ENCODE measurements at places on chromosomes 7 and 10.

DNA sequence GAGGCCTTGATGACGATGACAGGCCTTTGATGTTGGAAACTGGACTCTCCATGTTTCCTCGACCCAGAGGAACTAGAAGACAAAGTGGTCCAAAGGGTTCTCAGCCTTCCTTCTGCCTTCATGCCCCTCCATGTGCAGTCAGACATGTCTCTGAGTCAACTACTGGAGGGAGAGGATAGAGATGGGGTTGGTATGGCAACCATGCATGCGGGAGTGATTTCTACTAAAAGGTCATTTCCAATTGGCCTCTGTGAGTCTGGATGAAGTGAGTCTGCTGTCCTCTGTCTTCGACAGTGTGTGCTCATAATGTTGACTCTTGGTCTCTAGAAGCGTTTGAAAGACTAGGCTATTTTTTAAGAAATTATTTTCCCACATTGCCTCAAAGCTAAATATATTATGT, 29.2 kb downstream of the STK17A start:
- DNase-seq: no peak

- DNase-seq: no peak
These were observed 153.5 kb downstream of the LSM5 start for GRCh38 chr7:32336726-32337125.

- DNase-seq: no peak
These were observed 34.7 kb upstream of the CFAP46 start for GRCh38 chr10:132977076-132977475.

GRCh38 chr7:79877874-79878465, 256.7 kb upstream of the GNAI1 start:
- DNase-seq: no peak

- peak; percentile 13 for DNase-seq
These were observed 593 bp upstream of the ADRA2A start for GRCh38 chr10:111076191-111076681.

DNA sequence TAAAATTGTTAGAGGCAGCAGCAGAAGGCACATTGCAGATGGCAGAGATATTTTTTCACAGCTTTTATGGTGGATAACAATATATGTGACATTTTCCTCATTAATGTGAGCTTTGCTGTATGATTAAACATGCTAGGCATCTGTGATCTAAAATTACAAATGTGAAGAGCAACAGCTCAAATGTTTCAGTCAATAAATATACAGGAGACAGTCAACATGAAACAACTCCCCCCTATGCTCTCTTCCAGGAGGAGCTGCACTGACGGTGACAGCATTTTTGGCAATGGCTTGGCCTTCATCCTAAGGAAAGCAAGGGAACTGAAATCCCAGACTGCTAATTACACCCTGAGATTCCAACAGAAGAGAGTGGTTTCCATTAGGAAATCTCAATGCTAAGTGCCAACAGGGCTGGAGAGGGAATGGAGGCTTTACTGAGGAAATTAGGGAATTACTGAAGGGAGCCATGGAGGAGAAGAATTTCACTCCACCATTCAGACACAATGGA, 51.4 kb upstream of the GRB10 start:
- no peak for DNase-seq

DNA sequence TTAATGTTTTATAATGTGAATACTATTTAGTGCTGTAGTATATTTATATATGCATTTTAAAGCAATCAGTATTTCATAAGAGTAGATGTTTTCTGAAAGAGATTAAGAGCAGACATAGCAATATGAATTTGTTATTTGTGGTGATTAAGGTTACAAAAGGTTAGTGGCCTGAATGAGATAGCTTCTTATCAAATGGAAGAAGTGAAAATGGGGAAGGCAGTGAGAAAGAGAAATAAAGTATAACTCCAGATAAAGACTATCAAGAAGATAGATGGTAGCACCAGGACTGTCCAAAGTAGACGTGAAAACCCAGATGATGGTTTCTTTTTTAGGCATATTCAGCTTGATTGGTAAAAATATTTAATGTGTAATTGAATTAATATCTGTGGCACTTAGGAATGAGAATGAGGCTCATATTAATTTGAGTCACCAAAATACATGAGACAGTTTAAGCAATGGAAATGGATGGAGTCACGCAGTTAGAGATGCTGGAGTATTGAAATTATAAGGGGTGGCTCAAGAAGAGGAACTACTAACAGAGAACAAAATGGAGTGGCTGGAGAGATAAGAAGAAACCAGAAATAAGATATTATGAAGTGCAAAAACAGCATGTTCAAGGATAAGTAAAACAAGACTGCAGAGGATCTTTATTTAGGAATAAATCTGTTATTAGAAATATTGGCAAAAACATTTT, 288.0 kb upstream of the SEMA3C start:
- DNase-seq: no peak
